Forelimb muscle (tissue), 1 donor: ENCODE measurements at places on chromosomes 16 and 17. TPM values are rescaled to one million over a fixed set of nuclear protein-coding genes. Genes with fewer than 3 reads are reported as not detected.

DNA sequence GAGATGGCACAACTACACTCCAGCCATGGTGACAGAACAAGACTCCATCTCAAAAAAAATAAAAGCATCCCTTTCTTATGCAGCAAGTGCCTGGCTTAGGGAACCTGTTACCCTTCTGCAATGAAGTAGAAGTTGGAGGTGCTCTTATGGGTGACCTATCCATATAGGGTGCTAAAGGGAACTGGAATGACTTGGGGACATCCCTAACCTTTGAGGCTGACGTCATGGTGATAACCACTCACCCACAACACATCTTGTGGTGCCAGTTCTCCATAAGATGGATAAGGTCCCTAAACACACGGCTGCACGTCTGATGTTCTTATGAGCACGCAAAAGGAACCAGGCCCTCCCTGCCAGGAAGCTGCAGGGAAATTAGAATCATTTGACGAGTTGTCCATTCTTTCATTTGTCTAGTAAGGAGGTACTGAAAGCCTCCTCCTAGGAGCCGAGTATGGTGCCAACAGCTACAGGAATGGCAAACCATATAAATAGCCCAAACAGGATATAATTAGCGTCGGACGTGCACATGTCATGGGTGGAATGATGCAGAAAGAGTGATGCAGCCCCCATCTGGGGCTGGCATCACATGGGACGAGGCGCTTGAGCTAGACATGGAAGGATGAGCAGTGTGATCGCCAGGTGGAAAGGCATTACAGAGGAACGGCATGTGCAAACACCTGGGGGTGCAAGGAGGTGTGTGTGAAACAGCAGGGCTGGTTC lies 52.5 kb downstream of the ARHGAP27 start:
- DNase-seq = no peak

GRCh38 chr16:74982256-74982655 lies 2.7 kb downstream of the WDR59 start:
- no peak for DNase-seq

DNA sequence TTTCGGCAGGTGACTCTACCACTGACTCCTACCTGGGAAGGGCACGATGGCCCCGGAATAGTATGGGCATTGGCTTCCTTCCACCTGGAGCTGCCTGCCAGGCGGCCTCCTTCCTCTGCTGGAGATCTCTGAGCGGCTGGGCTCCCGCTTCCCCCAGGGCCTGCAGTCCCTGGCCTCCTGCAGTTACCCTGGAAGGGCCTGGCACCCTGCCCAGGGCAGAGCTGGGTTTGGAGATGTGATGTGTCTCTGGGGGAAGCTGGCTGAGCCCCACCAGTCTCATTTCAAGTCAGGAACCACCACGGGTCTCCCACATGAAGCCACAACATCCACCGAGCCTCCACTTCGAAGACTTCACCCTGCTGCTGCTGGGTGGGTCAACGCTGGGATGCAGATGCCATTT lies 97.9 kb downstream of the IRF8 start:
- DNase-seq = no peak

DNA sequence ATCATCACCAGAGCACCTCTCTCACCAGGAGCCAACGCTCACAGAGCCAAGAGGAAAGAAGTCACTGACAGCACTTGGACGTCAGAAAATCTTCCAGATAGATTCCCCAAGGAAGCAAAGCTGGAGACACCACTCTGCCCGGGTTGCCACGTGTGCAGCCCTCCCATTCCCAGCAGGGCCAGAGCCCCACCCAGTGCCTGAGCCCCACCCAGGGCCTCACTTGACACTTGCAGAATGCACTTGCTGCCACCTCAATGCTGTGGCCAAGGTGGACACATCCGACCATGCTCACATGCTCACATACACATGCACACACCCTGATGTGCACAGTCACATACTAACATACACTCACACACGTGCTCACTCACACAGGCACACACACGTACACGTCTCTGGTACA lies 240.7 kb downstream of the RBFOX3 start:
- no peak for DNase-seq

DNA sequence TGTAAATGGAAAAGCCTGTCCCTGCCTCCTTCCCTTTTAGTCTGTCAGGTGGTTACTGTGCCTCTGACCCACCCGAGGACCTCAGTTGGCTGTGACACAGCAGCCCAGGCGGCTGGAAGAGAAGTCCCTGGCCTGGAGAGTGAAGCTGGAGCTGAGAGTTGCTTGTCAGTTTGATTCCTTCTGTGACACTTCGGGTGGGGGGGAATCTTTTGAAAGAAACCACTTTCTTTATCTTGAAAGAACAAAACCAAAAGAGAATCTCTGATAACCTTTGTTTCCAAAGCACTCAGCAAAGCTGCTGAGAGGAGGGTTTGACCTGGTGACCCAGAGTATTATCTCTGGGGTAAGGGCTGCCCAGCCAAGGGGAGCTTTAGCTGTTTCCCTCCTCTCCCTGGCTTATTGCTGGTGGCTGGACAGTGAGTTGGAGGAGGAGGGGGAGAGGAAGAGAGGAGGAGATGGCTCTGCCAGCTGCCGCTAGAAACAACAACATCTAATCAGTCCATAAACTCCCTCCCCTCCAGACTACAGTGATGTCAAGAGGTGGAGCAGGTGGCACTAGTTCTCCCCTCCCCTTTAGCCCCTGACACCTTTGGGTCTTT lies 34.0 kb downstream of the YPEL2 start:
- no peak for DNase-seq

Gene ARMC7
- polyA plus RNA-seq = 6.5 TPM

DNA sequence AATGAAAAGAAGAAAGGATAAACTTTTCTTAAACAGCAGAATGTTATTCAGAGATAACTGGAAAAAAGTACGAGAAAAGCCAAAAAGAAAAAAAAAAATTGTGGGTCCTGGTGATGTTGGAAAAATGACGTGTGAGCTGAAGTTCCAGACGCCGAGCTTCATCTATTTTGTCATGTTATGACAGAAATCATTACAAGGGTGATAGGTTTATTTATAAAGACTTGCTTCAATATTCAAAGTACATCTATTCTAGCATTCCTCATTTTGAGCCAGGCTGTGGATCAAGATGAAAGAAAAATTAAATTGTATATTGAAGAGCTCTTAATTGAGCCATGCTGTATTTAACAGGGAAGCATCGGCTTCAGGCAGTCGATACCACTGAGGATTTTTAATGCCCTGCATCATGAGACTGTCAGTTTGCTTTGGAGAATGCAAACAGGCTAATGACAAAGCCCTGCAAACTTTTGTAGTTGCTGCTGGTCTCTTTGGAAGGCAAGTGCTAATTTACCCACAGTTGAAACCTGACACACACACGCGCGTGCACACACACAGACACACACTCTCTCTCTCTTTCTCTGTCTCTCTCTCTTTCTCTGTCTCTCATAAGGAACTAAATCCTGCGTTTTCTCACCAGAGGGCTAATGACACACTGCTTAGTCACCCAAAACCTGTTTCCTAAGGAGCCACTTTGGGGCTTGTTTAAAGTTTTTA lies 110.7 kb downstream of the WWOX start:
- no peak for DNase-seq

Gene TBC1D3I
- polyA plus RNA-seq = 0.94 TPM

Gene MRPL10
- 59.2 TPM for polyA plus RNA-seq

Gene WFDC1
- 1.8 TPM for polyA plus RNA-seq

- DNase-seq = no peak
These were observed 13.1 kb upstream of the PRR35 start for GRCh38 chr16:546909-547770.

Gene CMIP
- 11.9 TPM for polyA plus RNA-seq

DNA sequence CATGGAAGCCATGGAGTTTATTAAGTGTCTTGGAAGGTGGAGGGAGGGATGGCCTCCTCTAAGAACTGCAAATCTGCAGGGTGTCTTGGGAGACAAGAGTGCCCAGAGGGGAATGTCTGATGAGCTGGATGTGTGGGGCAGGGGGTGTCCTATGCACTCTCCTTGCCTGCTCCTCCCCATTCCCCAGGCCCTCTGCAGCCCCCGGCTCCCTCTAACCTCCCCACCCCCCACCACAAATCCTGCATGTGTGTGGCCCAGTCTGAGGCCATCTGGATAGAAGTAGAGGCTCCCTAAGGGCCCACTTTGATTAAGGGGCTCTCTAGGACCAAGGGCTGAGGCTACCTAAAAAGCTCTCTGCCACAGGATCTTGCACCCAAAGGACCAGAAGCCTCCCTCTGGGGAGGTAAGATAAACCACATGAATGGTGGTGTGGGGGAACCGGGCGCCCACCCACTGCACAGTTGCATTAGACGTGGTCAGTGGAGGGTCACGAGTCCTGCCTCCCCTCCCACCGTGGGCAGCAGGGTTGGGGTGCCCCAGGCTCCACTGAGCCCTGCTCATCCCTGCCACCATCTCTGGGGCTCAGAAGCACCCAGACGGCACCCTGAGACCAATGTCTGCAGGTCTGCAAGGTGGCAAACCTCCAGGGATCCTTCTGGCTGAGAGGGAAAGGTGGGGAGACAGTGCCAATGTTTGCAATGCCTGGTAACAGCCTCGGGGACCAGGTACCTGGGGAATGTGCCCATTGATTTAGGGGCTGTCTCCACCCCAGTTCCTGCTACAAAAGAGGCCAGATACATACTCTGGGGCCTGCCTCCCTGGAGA lies 618 bp downstream of the AANAT start:
- DNase-seq = no peak

Gene TP53TG3B
- not detected for polyA plus RNA-seq

- DNase-seq = no peak
These were observed 46.1 kb upstream of the NLRP1 start for GRCh38 chr17:5630434-5630833.

- DNase-seq = no peak
These were observed 150.8 kb downstream of the C16orf78 start for GRCh38 chr16:49524216-49524946.

- no peak for DNase-seq
These were observed 7.9 kb downstream of the PRCD start for GRCh38 chr17:76547642-76548202.

DNA sequence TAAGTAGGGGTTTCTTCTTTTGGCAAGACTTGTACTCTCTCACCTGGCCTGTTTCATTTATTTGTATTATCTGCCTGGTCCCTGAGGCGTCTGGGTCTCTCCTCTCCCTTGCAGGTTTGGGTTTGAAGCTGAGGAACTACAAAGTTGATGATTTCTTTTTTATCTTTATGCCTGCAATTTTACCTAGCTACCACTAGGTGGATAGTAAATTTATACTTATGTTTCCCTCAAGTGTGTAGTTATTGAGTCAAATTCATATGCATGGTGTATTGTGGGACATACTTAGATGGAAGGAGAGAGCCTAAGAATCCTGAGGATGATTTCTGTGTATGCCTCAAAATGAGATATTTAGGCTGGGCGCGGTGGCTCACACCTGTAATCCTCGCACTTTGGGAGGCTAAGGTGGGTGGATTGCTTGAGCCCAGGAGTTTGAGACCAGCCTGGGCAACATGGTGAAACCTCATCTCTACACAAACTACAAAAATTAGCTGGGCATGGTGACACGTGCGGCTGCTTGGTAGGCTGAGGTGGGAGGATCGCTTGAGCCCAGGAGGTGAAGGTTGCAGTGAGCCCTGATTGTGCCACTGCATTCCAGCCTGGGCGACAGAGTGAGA lies 13.6 kb downstream of the TMEM98 start:
- DNase-seq = no peak

DNA sequence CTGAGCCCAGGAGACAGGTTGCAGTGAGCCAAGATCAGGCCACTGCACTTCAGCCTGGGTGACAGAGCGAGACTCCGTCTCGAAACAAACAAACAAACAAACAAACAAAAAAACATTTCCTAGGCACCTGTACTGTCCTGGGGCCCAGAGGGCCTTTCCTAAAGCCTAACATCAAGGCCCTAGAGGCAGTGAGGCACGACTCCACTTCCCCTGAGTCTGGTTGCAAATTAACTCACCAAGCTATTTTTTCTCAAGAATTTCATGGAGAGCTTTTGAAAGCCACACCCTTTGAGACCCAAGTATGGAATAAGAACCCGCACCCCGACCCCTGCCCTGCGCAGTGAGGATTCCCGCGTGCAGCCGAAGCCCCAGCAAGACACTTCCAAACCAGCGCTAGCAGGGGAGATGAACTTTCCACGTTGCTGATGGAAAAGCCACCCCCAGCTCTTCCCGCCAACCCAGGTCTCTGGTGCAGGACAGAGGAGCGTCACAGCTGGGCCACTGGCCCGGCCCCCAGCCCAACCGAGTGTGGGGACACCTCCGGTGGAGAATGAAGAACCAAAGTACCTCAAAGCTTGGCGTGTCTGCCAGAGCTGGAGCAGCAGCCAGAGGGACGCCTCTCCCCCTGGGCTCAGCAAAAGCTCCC lies 1.2 kb downstream of the CHST5 start:
- no peak for DNase-seq

Gene GSG1L
- polyA plus RNA-seq = 2.0 TPM

Gene XYLT1
- polyA plus RNA-seq = 5.5 TPM

Gene IL34
- polyA plus RNA-seq = 5.0 TPM

Gene EPX
- polyA plus RNA-seq = 0.59 TPM

DNA sequence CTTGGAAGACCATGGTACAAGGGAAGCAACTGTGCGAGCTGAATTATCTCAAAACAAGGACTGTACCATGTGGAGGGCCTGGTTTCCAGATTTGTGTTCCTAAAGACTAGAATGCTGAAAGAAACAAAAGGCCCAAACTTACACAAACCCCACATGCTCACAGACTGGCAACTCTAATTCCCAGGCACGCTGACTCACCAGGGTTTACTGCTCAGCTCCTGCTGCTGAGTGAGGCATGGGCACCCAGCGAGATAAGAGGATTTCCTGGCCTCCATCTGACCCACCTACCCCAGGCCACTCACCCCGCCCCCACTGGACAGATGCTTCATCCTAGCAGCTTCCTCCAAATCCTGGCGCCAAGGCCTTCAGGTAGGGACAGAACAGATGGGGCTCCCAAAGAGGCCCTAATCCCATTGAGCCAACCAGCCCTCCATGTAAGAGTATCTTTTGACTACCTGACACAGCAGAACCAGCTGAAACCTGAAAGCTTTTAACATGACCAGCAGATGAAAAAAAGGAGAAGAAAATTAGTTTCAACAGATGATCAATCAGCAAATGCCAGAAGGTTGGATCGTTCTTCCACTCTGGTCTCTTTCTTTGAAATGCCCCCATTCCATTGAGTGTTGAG lies 33.9 kb downstream of the DCUN1D3 start:
- no peak for DNase-seq

DNA sequence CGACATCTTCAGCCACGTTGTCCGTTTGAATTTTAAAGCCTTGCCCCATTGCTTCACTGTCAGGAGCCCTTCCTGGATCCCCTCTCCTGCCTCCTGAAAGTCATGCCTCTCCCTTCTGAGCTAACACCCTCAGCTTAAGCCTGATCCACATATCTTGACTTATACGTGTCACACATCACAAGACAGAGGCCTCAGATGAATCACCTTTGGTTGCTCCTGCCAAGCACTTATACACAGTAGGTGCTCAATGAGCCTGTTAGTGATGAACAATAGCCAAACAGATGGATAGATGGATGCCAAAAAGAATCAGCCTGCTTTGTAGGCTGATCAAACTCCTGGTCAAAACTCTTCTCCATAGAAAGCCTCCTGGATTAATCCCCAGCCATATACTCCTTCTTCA lies 31.8 kb downstream of the PITPNM3 start:
- DNase-seq = no peak

- no peak for DNase-seq
These were observed 31.1 kb upstream of the CARMIL2 start for GRCh38 chr16:67613808-67614207.
